ENCODE measurements at places on chromosomes 3 and 15. TPM values are rescaled to one million over a fixed set of nuclear protein-coding genes. Genes with fewer than 3 reads are reported as not detected.

Gene C2CD4B
- total RNA-seq, result not detected

Gene PLSCR2
- not detected for total RNA-seq

Gene SNUPN
- 21.5 TPM for total RNA-seq

Gene HAPLN3
- total RNA-seq, result 5.4 TPM

Gene APOD
- total RNA-seq, result not detected

Gene ADCY5
- total RNA-seq, result 0.14 TPM

Gene RETNLB
- not detected for total RNA-seq

Measured in foreskin keratinocyte (primary cell).